Muscle of back (tissue), 13 donors: ENCODE measurements at places on chromosomes 7 and 10. TPM values are rescaled to one million over a fixed set of nuclear protein-coding genes. Genes with fewer than 3 reads are reported as not detected.

The IFIT3 gene
- 6.9 TPM for polyA plus RNA-seq

The BCL7B gene
- 30.0 TPM for polyA plus RNA-seq

The CYP2C18 gene
- polyA plus RNA-seq, result not detected

The CHAT gene
- polyA plus RNA-seq, result not detected

The MKLN1 gene
- polyA plus RNA-seq, result 18.2 TPM

The H2BK1 gene
- polyA plus RNA-seq, result not detected

The FAM20C gene
- 27.8 TPM for polyA plus RNA-seq

The HOXA4 gene
- polyA plus RNA-seq, result 33.0 TPM

The ITPRID1 gene
- polyA plus RNA-seq, result 0.42 TPM

The SPDYE8 gene
- polyA plus RNA-seq, result 0.11 TPM

The STRIP2 gene
- polyA plus RNA-seq, result 5.1 TPM

The ZNF488 gene
- 3.3 TPM for polyA plus RNA-seq

The WASHC2A gene
- 38.1 TPM for polyA plus RNA-seq

The SEMA4G gene
- polyA plus RNA-seq, result 6.4 TPM

The HOXA3 gene
- 20.2 TPM for polyA plus RNA-seq

The LIPK gene
- polyA plus RNA-seq, result 0.51 TPM

The ZPBP gene
- polyA plus RNA-seq, result not detected

The ANXA8L1 gene
- polyA plus RNA-seq, result not detected
